Bronchial epithelial cell (primary cell): ENCODE measurements at places on chromosomes 16 and 17. TPM values are rescaled to one million over a fixed set of nuclear protein-coding genes. Genes with fewer than 3 reads are reported as not detected.
A peak's percentile ranks its signal among the peaks of the same experiment; 100 is the strongest.

CTRL gene
- 0.26 TPM in 2 replicates for total RNA-seq

KIF2B gene
- total RNA-seq, result not detected in 2 replicates

DNA sequence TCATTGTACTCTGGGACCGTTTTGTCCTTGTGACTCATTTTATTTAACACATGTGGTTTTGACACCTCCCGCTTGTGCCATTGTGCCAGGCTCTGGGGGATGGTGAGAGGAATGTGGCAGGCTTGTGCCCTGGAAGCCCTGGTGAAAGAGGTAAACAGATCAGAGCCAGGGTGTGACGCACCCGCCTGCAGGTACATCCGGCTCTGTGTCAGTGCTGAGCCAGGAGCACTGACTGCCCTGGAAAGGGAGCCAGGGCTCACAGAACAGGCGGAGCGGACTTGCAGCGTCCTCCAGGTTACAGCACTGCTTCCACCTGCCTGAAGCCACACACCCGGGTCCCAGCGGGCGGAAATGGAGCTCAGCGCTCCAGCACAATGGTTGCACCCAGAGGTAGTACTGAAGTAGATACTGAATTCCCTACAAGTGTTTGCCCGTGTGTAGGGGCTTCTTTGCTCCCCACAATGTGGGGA, 30.6 kb downstream of the CDRT15 start:
- peak; percentile 95 for DNase-seq

DNA sequence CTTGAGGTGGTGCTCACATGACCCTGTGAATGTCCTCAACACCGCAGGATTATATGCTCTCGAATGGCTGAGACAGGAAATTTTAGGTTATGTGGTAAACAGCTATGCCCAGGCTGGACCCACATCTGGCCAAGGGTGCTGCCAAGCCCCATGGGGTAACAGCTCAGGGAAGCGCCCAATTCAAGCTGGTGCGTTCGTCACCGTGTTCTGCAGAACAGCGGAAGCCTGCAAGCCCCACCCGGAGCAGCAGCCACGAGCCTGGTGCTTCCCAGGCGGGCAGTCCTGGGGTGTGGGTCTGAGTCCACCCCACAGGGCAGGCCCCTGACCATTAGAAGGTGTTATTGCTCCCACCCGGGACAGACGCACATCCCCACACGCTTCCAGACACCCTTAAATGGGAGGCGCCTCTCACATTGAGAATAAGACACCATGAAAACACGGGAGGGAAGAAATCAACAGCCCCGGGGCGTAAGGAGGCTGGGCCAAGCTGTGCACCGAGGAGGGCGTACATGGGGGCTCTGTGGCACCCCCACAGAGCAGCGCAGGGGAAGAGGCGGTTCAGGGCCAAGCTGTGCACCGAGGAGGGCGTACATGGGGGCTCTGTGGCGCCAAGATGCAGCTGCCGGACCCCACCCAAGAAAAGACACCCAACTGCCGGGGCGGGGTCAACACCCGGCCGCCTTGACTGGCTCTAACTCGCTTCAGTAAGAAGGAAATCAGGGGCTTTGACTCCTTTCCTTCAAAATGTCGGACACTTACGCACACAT, 2.9 kb upstream of the CYBA start:
- no peak for DNase-seq

DNA sequence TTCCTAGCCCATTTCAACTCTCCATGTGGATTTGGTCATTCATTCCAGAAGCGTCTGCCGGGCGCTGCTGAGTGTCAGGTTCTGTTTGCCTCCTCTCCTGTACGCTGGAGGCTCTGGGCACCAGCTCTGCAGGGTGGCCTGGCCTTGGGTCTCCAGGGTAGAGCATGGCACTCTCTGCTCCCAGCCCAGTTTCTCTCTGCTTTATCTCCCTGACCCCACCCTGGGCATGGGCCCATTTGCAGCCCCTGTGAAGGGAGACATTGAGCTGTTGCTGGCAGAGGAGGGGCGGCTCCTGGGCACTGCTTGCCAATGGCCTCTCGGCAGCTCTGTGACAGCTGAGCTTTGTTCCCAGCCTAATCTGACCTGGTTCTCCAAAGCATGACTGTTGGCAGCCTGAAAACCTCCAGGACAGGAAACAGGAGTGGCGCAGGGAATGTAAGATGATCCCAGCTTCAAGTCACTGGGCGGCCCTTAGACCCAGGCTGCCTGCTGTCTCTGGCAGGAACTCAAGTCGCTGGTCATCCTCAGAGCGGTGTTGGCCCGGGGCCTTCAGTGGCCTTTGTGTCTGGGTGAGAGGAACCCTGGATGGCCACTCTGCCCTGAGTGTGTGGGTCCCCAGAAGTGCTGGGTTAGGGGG, 146.8 kb downstream of the SEC14L1 start:
- DNase-seq, result peak; percentile 75

- DNase-seq, result peak; percentile 88
Measured at GRCh38 chr16:53821487-53821886, 117.5 kb downstream of the FTO start.

DNA sequence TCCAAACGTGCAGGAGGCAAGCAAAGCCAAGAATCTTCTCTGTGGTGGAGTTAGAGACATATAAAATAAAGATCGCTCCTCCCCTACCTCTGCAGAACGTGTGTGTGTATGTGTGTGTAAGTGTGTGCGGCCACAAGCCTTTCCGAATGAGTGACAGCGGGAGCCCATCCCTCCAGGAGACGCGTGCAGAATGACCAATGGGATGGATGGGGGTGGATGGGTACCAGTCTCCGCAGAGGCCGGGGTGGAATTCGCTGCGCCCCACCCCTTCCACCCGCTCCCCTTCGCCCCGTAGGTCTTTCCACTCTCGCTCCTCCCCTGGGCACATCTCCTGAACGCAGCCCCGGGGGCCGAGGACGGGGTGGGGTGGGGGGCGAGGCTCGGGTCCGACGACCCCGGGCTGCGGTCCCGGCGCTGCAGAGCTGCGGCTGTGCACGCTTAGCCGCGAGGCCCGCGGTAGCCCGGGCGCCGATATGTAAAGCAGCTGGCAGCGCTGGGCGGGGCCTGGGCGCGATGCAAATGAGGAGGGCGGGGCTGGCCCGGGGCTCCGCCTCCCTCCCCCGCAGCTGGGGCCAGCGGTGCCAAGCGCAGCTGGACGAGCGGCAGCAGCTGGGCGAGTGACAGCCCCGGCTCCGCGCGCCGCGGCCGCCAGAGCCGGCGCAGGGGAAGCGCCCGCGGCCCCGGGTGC, at the start of gene PRKCB:
PRKCB (plus strand) TSS at position 594 of the 688 bp plus-strand sequence.
- peak; percentile 36 for DNase-seq

DNA sequence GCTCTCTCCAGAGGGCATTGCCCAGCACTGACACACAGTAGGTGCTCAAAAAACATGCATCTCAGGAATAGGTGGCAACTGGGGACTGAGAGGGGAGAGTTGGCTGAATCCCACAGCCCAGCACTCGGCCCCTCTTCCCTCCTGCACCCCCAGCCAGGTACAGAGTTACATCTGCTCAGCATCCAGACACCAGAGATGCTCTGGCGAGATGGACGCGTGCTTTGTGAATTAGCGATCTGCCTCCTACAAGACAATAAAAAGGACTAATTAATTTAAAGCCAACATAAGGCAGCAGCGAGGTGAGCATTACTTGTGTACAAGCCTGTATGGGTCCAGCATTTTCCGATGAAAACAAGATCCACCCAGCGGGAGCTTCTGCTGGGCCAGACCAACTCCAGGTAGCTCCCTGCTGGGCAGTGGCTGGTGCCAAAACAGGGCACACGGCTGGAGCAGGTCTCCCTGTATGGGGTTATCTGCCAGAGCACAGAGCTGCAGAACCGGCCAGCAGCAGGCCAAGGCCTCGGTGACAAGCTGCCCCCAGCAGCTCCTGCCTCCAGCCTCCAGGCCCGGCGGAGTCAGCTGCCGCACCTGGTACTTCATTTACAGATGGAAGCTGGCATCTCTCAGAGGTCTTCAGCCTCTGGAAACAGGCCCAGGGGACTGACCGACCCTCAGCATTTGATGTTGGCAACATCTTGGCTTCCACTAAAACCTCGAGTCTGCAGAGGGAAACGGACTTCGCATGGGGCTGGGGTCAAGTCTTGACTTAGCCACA, 219.7 kb upstream of the SDK2 start:
- no peak for DNase-seq

GRCh38 chr16:88770461-88771293, 14.3 kb downstream of the PIEZO1 start:
- DNase-seq, result peak; percentile 81

DNA sequence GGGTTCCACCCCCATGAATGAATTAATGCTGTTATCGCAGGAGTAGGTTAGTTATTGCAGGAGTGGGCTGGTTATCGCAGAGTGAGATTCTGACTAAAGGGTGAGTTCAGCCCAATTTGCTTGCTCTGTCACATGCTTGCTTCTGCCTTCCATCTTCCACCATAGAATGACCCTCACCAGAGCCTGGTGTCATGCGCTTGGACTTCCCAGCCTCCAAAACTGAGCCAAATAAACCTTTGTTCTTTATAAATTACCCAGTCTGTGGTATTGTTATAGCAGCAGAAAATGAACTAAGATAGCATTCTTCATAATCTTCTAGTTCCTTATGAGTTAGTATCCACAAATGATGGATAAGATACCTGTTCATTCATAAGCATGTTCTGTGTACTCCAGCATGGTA, 235.1 kb upstream of the TBX2 start:
- DNase-seq, result no peak

DNA sequence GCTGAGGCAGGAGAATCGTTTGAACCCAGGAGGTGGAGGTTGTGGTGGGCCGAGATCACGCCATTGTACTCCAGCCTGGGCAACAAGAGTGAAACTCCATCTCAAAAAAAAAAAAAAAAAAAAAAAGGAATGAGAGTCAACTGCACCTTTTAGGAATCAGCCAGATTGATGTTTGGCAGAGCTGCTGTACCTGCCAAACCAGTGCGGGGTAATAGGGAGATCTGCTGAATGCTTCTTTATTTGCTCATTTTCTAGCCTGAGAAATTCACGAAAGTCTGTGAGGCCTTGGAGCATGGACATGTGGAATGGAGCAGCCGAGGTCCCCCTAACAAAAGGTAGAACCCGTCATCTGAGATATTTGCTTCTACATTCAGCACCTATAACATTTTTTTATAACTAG, 18.4 kb downstream of the OGFOD1 start:
- DNase-seq, result no peak

- DNase-seq, result no peak
Measured at GRCh38 chr17:43043307-43043706, 18.3 kb downstream of the RND2 start.

C16orf96 gene
- not detected in 2 replicates for total RNA-seq

DNA sequence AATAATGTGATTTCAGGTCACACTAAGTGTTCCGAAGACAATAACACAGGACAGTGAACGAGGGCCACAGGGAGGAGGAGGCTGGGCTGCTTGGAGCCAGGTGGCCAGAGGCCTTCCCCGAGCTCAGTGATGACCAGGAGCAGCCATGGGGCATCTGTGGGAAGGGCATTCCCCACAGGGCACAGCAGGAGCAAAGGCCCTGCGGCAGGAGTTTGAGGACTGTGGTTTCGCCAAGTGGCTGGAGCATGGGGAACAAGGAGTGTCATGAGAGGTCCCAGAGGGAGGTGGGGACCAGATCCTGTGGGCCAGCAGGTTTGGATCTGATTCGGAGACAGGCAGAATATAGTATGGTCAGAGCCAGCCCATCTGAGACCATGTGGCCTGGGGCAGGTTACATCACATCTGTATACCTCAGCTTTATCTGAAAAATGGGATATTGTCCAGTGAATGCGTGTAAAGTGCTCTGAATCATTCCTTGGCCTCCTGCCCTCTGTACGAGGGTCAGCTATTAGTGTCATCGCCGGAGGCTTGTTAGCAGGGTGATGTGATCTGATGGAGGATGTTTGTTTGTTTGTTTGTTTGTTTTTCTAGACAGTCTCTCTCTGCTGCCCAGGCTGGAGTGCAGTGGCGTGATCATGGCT, 176.8 kb downstream of the KATNIP start:
- no peak for DNase-seq

DNA sequence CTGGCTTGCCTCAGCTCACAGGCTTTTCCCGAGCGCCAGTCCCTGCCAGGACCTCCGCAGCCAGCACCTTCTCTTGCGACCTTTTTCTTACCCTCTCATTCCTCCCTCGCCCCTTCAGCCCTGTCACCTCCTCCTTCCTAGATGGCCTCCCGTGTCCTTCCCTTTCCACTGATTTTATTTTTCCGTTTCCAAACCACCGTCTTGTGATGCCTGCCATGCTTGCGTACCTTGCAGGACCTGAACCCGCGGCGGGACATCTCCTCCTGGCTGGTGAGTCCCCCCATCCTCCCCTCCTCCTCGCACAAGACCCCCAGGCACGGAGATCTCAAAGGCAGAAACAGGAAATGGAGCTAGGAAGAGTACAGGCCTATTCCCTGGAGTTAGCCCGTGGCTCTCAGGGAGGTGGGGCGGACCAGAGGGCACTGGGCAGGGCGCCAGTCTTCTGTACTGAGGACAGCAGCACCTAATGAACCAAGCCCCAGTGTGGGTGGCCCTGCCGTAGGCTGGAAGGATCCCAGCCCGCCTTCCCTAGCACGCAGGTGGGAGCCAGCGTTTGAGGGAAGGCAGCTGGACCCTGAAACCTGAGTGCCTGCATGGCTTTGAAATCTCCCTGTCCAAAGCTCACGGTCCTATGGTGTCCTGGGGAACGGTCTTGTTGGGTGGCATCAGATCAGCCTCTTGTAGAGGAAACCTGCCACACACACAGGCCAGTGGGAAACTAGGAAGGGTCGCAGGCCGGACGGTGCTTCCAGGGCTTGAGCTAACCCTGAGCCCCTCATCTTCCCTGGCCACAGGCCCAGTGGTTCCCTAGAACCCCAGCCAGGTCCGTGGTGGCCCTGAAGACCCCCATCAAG, 612 bp downstream of the CISD3 start:
- peak; percentile 46 for DNase-seq

DNA sequence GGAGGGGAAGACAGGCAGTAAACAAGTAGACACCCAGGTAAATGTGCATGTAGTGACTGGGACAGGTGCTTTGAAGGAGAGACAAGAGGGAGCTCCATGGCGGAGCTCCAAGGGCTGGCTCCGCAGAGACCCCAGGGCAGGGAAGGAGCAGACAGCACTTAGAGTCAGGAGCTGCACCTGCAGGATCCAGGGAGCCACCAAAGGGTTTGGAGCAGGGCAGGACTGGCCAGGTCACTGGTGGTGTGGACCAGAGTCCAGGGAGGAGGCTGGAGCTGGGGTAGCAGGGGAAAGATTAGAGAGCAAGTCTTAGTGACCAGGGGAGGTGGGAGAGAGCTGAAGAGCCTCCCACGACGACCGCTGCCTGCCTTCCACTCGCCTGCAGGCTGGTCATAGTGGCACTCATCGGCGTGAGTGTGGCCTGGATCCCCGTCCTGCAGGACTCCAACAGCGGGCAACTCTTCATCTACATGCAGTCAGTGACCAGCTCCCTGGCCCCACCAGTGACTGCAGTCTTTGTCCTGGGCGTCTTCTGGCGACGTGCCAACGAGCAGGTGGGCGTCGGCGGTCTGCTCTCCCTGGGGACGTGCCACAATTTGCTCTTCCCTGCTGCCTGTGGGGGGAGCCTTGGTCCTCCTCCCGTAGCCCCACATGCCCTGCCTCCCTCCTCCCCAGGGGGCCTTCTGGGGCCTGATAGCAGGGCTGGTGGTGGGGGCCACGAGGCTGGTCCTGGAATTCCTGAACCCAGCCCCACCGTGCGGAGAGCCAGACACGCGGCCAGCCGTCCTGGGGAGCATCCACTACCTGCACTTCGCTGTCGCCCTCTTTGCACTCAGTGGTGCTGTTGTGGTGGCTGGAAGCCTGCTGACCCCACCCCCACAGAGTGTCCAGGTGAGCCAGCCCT, 14.7 kb upstream of the FAM83G start:
- no peak for DNase-seq

SLC38A7 gene
- total RNA-seq, result 23.4 and 27.9 TPM in 2 replicates

GRCh38 chr16:3762107-3762750, 44.9 kb upstream of the TRAP1 start:
- DNase-seq, result no peak
